Stomach (tissue), 19 donors: ENCODE measurements at places on chromosomes 16 and 17. TPM values are rescaled to one million over a fixed set of nuclear protein-coding genes. Genes with fewer than 3 reads are reported as not detected.

Gene UBE2Z
- 33.0 TPM for total RNA-seq

Gene NDRG4
- 11.6 TPM for total RNA-seq

Gene KRT27
- not detected for total RNA-seq

Gene QRICH2
- total RNA-seq: 2.3 TPM

Gene CDRT15
- not detected for total RNA-seq

Gene ALG1
- 4.5 TPM for total RNA-seq

Gene RNF112
- 4.4 TPM for total RNA-seq

Gene SLC5A10
- total RNA-seq: not detected

Gene TBC1D26
- not detected for total RNA-seq

Gene MYL11
- not detected for total RNA-seq

Gene C1QL1
- 16.3 TPM for total RNA-seq

Gene SLC12A3
- not detected for total RNA-seq

Gene DNASE1L2
- total RNA-seq: not detected

Gene KRTAP9-2
- total RNA-seq: not detected

Gene CCL8
- 1.3 TPM for total RNA-seq

Gene WFIKKN2
- total RNA-seq: not detected

Gene ALOX12B
- total RNA-seq: not detected

Gene KRTAP4-6
- not detected for total RNA-seq

Gene CHST6
- not detected for total RNA-seq

Gene SLFN12
- 1.3 TPM for total RNA-seq

Gene VAT1L
- not detected for total RNA-seq

Gene GJD3
- not detected for total RNA-seq

Gene ARHGAP23
- 23.9 TPM for total RNA-seq

Gene EVI2A
- not detected for total RNA-seq

Gene PMFBP1
- total RNA-seq: not detected

Gene TMEM88
- total RNA-seq: 1.8 TPM

Gene MPHOSPH6
- total RNA-seq: not detected

Gene CCL15
- not detected for total RNA-seq

Gene SOX15
- not detected for total RNA-seq

Gene COTL1
- 181 TPM for total RNA-seq

Gene NECAB2
- total RNA-seq: not detected

Gene MPG
- total RNA-seq: 87.9 TPM

Gene AANAT
- total RNA-seq: not detected

Gene GLP2R
- total RNA-seq: 15.4 TPM

Gene MLYCD
- 14.8 TPM for total RNA-seq

Gene LGALS9B
- 13.4 TPM for total RNA-seq

Gene HAS3
- 5.9 TPM for total RNA-seq

Gene KANSL1
- total RNA-seq: 109 TPM

Gene APRT
- 42.2 TPM for total RNA-seq

Gene TLCD3B
- total RNA-seq: not detected

Gene TP53TG3
- total RNA-seq: not detected

Gene MMP28
- total RNA-seq: 18.7 TPM

Gene ACE
- 232 TPM for total RNA-seq

Gene KRTAP2-3
- not detected for total RNA-seq

Gene G6PC1
- 4.0 TPM for total RNA-seq
